Sigmoid colon (tissue), 7 donors: ENCODE measurements at places on chromosomes 1 and 21. TPM values are rescaled to one million over a fixed set of nuclear protein-coding genes. Genes with fewer than 3 reads are reported as not detected.

CYP2J2 gene
- total RNA-seq, result 1.1 TPM

ZNF670 gene
- total RNA-seq, result 6.7 TPM

DNM3 gene
- total RNA-seq, result 3.9 TPM

HSD3B2 gene
- total RNA-seq, result not detected

KIFAP3 gene
- 28.1 TPM for total RNA-seq

PLPP3 gene
- total RNA-seq, result 92.8 TPM

VWA5B1 gene
- 0.16 TPM for total RNA-seq

- DNase-seq, result no peak
Observed at GRCh38 chr1:224045556-224045955, 68.4 kb upstream of the FBXO28 start.

- no peak for DNase-seq
Observed at GRCh38 chr1:81693316-81693715, 107.4 kb upstream of the ADGRL2 start.

DNA sequence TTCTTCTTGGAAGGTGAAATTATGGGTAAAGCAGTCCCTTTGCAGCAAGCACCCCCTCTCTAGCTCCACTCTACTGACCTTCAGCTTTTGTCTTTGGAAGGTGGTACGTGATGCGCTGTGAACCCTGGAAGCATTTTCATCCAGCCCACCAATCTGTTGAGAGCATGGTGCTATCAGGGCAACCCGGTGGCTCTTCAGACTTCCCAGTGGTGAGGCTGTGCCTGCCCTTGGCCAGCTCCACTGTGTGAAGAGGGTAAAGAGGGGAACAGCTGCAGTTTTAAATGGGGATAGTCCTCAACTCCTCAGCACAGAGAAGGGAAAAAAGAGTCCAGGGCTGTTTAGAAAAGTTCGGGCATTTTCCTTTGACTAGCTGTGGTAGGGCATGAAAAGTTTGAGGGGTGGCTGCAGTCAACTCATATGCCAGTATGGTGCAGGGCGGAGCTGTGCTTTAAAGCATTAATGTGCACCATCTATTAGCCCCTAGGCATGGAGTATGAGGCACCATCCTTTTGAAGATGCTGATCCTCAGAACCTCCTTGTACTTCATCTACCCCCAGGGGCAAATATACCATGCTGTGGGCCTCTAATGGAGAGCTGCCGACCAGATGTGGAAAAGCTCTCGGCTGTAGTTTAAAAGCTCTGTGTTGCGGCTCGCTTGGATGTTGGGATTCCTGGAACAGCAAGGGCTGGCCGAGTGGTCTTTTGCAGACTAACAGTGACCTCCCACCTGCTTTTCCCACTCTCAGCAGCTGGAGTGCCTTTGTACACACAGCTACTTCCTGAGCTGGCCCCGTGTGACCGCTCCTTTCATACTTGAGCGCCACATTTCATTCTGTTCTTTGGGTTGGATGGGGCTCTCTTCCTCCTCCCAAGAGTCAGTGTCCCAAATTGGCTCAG lies 123.0 kb downstream of the PEX14 start:
- DNase-seq, result peak; percentile 43

DNA sequence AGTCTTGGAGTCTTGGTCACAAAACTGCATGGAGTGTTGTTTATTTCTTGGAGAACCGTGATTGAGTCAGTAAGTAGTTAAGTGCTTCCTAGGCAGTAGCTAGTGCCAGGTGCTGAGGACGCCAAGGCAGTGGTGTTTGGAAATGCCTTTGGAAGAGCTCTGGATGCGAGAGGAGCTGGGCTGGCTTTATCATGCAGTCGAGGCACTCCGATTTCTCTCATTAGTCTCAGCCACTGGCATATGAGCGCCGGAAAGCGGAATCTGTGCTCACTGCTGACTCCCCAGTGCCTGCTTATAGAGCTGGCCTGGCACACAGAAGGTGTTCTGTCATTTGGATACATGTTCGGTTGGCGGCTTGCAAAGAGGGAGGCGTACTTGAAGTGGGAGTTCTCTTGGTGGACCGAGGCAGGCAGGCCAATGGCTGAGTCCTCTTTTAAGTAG lies 3.6 kb downstream of the TENT5C start:
- DNase-seq, result peak; percentile 86

GRCh38 chr1:236724049-236724448 lies 37.8 kb downstream of the ACTN2 start:
- DNase-seq, result no peak

- no peak for DNase-seq
Observed at GRCh38 chr1:207317561-207317960, 3.9 kb upstream of the CD55 start.

DNA sequence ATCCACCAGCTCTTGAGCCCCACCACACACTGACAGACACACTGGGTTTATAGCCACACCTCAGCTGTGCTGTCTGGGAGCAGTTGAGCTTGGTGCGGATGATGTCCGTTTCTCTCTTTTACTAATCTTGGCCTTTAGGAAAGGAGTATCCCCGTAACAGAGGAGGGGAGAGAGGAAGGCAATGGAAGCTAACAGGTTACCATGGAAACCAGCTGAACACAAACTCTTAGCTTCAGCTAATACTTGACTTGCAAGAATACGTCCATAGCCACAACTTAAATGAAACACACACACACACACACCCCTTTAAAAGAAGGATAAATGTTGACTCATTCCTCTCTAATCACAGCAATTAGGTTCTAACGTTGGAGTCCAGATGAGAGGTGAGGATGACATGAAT lies 28.0 kb upstream of the LRRN2 start:
- no peak for DNase-seq

- no peak for DNase-seq
Observed at GRCh38 chr1:63936276-63936675, 162.5 kb downstream of the ROR1 start.

GRCh38 chr1:1337793-1338147 lies 6.7 kb downstream of the TAS1R3 start:
- DNase-seq, result no peak

DNA sequence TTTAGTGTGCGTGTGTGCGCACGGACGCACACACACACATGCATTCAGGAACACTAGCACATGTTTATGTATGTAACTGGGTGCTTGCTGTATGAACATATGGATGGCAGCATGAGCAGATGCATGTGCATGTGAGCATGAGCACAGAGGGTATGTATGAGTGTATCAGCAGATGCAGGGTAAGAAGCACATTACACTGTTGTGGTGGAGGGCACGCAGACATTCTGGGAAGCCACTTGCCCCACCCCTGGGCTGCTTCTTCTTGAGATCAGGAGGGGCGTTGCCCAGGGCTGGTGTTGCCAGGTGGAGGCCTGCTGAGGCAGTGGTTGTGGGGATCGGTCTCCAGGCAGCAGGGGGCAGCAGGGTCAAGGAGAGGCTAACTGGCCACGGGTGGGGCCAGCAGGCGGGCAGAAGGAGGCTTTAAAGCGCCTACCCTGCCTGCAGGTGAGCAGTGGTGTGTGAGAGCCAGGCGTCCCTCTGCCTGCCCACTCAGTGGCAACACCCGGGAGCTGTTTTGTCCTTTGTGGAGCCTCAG lies 3.9 kb upstream of the P3R3URF start:
- DNase-seq, result no peak

- no peak for DNase-seq
Observed at GRCh38 chr1:231162297-231162969, 575 bp downstream of the TRIM67 start.

GRCh38 chr1:148315071-148315811 lies 163.2 kb upstream of the NBPF11 start:
- no peak for DNase-seq

DNA sequence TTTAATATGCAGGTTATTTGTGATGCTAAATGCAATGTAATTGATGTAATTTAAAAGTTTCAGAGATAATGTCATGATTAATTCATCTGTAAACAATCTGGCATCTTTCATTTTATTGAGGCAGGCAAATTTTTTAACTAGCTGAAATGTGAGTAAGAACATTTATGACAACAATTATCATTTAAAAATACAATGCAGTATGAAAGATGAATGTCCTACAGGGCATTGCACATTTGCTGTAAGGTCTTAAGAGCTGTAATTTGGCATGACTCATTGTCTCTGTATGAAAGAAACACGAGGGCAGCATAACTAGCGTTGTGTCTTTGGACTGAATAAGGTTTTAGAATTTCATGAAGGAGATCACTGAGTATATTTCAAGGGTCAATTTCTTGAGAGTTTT lies 642.8 kb downstream of the PLA2G4A start:
- no peak for DNase-seq

- no peak for DNase-seq
Observed at GRCh38 chr1:12413664-12414410, 184.0 kb downstream of the VPS13D start.

DNA sequence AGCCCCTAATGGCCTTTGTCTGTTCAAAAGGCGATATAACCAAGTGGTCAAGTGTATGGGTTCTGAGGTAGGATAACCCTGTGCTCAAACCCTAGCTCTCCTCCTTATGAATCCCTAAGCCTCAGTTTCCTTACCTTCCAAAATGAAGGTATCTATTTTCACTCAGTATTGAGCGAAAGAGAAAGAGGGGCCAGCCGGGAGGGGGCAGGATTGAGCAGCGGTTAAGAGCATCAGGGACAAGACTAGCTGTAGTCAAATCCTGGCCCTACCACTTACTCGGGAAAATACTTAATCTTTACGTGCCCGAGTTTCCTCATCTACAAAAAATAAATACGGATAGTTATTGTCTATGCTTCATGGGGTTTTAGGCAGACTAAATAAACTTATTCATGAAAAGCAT lies 25.7 kb downstream of the LY9 start:
- DNase-seq, result no peak

DNA sequence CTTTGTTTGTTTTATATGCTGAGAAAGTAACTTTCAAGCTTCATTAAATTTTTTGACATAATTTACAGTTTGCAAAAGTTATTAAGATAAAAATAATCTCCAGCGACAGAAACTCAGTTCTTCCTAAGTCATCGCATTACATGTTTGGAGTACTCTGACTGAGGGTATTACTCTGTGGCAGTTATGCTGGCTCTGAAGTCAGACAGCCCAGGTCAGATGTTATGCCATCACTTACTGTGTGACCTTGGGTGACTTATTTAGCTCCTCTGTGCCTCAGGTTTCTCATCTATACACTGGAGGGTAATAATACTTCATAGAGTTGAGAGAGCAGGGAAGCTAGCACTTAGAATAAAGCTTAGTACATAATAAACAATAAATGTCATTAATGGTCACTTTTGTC lies 26.4 kb downstream of the PRKAA2 start:
- DNase-seq, result no peak

- peak; percentile 94 for DNase-seq
Observed at GRCh38 chr1:145977486-145978470, 13.3 kb downstream of the POLR3GL start.
